Activated T-cell treated with anti-CD3 and anti-CD28 coated beads, Interleukin-2, amount 50 U/mL, for 72 hours (primary cell): ENCODE measurements at places on chromosomes 6 and 20. TPM values are rescaled to one million over a fixed set of nuclear protein-coding genes. Genes with fewer than 3 reads are reported as not detected.

The ADGB gene
- 0.14 TPM for total RNA-seq

The PARD6B gene
- total RNA-seq = 5.0 TPM

The CNKSR3 gene
- total RNA-seq = 0.12 TPM

The COL9A1 gene
- not detected for total RNA-seq

- DNase-seq = no peak
- H3K4me1 ChIP-seq = no peaks in the 10 kb centered on the region
- H3K36me3 ChIP-seq = no peaks in the 10 kb centered on the region
- H3K4me3 ChIP-seq = no peak overlapping the region
- H3K27ac ChIP-seq = no peak overlapping the region
- H3K27me3 ChIP-seq = no peaks in the 10 kb centered on the region
These were observed 661.4 kb downstream of the EPHA7 start for GRCh38 chr6:92757925-92758324.
